ENCODE measurements at places on chromosomes 1 and 21. TPM values are rescaled to one million over a fixed set of nuclear protein-coding genes. Genes with fewer than 3 reads are reported as not detected.

MARK1 gene
- total RNA-seq = 13.8 TPM

PTP4A2 gene
- total RNA-seq = 271 TPM

CTBS gene
- 22.5 TPM for total RNA-seq

GRCh38 chr1:79507770-79508169 lies 501.2 kb upstream of the ADGRL4 start:
- DNase-seq = no peak

DNA sequence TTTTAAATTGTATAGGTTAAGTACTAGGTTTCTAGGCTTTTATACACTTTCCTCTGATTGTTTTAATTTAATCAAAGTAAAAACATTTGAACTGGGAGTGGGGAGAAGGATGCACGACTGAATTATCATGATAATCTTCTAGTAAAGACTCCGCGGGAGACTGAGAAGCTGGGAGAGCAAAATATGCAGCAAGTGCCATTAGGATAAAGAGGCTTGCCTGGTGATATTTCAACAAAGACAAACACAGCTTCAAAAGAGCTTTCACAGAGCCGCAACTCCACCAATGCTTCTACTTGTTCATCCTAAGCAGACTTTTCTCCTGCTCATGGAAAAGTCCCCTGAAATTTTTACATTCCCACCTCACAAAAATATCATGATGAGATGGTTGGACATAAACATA lies 239.0 kb upstream of the PTBP2 start:
- no peak for DNase-seq

DNA sequence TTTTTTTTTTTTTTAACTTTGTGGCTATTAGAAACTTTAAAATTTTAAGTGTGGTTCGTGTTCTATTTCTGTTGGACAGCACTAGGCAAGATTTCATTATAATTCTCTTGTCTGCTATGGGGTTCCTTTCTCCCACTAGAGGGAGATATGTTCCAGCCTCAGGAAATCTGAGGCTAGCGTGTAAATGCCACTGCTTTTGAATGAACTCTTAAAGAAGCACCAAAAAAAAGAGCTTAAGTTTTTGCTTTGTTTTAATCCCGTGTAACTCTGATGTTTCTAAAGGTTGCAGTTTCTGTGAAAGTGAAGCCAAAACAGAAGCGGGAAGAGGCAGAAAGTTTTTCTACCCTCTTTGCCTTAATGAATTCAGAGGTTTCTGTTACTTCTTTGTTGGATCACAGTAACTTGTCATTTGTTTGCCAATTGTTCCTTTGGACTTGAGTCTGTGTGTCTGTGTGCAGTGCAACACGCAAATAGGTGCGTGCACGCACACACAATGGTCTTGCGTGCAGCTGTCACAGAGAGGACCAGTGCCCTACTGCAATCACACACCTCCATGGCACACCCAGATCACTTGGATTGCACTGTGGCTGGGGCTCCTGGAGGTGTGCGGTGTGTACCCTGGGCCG lies 32.3 kb downstream of the HHAT start:
- DNase-seq = no peak

GRCh38 chr1:153679337-153680119 lies 1.0 kb downstream of the NPR1 start:
- no peak for DNase-seq

GRCh38 chr1:183096894-183097293 lies 73.7 kb downstream of the LAMC1 start:
- DNase-seq = no peak

DNA sequence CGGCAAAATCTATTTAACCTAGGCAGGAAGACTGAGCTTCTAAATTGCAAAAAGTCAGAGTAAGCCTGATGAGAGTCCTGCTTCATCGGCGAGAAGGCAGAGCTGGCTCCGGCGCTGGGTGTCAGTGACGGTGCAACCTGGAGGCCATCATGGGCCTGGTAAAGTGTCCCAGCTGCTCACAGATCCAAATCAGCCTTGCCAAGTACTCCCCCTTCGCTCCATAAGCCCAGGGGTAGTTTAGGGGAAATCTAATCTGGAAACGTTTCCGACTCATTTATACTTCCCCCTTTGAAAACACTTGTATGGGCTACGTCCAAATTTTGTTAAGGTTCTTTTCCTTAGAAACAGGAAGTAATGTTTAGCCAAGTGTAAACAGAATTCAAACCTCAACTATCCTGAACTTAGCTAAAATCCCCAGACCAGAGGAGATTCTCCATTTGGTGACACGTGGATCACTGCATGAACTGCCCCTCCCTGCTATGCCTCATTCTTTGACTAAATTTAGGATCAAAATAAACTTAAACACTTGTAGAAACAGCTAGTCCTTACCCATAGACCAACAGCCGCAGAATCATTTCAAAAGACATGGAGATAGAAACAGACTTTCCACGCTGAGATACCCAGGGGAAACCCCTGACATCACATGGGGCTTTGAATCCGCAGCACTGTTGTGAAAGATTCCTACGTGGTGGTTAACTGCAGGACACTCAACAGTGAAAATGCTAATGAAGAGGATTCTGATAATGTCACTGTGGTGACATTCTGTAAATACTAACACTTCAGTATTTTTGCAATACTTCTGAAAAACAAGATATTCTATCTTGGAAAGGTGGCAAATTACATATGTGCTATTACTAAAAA lies 172.7 kb downstream of the TGFBR3 start:
- no peak for DNase-seq

DNA sequence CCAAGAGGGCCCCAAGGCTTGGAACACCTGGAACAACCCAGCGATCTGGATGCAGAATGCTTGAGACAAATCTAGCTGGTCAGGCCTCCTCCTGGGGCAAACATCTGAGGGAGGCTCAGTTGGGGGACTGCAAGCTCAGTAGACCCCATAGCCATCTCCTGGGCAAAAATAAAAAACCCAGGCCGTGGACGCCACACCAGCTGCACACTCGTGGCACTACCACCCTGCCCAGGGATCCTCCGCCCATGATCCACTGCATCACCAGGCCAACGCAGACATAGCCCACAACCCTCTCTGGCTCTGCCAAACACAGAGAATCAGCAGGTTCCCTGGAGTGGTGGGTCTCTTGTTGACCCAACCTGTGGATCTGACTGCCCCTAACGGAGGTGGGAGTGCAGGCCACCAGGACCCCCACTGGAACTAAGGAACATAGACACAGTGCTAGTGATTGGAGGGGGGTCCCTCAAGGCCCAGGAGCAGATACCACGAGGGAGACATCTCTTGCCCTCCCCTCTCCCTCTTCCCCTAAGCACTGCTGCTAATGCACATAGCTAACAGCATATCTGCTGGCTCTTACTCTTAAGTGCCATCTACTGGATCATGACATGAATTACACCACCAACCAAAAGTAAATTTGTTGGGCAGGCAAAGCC lies 147.2 kb downstream of the CHD1L start:
- no peak for DNase-seq

DNA sequence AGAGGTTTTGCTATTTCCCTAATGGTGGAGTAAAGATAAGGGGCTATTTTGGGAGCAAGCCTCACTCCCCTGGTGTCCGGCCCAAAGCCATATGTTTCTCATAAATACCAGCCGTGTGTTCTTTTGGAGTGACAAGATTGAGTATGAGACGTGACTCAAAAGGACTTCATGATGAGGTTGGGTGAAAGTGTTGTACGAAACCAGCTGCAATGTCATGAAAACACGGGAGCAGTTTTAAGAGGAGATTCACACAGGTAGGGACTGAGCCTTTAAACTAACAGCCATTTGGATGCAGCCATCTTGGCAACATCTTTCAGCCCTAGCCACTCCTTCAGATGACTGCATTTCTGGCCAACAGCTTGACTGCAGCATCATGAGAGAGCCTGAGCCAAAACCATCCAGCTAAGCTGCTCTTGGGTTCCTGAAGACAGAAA lies 532.3 kb upstream of the USP24 start:
- no peak for DNase-seq

DNA sequence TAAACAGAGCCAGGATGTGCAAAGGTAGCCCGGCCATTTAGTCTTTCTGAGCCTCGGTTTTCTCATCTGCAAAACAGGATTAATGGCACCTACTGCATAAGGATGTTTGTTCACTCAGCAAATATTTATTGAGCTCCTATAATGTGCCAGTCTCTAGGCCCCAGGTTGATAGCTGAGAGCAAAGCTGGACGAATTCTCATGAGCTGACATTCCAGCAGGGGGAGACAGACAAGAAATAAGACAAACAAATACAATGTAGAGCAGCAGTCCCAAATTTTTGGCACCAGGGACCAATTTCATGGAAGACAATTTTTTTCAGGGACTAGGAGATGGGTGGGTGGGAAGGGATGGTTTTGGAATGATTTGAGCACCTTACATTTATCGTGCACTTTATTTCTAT lies 74.3 kb upstream of the PAX7 start:
- DNase-seq = no peak

DNA sequence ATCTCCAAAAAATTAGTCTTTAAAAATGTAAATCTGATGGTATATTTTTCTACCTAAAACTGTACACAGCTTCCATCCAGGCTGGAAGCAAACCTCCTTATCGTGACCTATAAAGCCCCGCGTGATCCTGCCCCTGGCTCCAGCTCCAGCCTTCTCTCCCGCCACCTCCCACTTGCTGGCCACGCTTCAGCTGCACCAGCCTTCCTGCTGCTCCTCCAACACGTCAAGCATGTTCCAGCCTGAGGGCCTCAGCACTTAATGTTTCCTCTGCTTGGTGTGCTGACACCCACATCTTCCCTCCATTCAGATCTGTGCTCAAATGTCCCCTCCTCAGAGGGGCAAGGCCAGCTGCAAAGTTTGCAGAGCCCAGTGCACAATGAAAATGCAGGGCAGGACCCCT lies 123.5 kb upstream of the MAGI3 start:
- DNase-seq = no peak

GRCh38 chr21:45864436-45864835 lies 117.1 kb upstream of the COL6A1 start:
- DNase-seq = no peak

- DNase-seq = peak; percentile 62
Observed at GRCh38 chr1:109792056-109792831, 28.5 kb upstream of the EPS8L3 start.

DNA sequence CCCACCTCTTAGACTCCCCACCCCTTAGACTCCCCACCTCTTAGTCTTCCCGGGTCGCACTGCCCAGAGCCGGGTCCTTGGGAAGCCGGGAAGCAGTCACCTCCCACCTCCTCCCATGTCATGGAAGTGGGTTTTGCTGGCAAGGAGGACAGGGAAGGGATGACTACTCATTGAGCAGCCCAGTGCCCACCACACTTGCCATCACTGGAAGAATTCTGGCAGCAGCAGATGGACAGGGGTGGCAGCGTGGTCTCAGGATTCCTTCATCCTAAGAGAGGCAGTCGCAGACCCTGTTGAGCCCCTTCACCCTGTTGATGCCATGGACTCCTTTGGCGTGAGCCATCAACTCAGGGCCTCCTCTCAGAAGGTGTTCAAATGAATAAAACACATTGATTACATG lies 140.8 kb downstream of the PGBD5 start:
- DNase-seq = no peak

- no peak for DNase-seq
Observed at GRCh38 chr1:84247425-84248220, 53.9 kb upstream of the SAMD13 start.
